ENCODE measurements at places on chromosomes 7 and 10. TPM values are rescaled to one million over a fixed set of nuclear protein-coding genes. Genes with fewer than 3 reads are reported as not detected.

Gene POMZP3
- total RNA-seq = 10.9 TPM

Gene KIF11
- 25.9 TPM for total RNA-seq

Gene ZNRF2
- 14.4 TPM for total RNA-seq

DNA sequence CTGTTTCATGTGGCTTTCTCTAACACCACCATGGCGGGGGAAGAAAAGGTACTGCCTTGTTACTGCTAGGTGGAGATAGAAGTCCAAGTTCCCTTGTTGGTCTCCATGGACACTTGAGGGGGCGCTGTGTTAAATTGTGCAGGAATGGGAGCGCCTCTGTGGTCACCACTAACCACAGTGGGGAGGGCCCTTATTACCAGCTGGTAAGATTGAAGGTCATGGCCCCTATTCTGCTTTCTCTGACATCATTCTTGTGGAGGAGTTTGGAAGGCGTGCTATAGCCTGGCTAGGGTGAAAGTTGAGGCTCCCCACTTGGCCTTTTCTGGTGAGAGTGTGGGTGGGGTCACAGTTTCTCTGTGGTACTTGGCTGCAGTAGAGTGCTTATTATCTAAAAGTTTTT is 14.9 kb upstream of the MXI1 start:
- no peak for DNase-seq

DNA sequence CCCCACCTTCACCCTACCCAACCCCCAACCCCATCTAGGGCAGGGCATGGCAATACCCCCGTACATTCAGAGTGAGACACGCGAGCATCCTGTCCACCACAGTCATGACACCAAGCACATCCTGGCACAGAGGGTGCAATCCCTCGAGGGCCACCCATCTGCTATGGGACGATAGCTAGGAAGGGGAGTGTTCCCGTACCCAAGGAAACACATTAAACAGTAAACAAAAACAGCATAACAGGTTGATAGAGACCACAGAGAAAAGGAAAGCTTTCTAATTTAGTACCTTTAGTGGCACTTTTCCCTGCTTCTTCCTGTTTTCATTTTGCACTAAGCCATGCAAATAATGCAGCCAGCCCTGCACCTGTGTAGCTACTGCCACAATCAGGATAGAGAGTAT is 2.3 kb upstream of the SMKR1 start:
- no peak for DNase-seq

DNA sequence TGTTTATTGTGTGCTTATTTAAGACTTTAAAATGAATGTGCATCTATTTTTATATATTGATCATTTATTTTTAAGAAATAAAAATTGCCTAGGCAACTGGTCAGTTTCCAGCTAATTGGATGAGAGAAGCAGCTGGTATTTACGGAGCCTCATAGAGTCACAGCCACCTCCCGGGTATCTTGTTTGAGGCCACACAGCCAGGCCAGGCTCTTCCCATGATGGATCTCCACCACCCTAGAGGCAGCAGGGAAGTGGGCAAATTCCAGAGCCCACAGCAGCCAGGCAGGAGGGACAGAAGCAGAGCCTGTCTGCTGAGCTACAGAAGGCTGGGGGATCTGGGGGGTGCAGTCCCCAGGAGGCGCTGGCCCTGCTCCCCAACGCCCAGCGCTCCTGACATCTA is 61.6 kb downstream of the CLEC2L start:
- DNase-seq = no peak

DNA sequence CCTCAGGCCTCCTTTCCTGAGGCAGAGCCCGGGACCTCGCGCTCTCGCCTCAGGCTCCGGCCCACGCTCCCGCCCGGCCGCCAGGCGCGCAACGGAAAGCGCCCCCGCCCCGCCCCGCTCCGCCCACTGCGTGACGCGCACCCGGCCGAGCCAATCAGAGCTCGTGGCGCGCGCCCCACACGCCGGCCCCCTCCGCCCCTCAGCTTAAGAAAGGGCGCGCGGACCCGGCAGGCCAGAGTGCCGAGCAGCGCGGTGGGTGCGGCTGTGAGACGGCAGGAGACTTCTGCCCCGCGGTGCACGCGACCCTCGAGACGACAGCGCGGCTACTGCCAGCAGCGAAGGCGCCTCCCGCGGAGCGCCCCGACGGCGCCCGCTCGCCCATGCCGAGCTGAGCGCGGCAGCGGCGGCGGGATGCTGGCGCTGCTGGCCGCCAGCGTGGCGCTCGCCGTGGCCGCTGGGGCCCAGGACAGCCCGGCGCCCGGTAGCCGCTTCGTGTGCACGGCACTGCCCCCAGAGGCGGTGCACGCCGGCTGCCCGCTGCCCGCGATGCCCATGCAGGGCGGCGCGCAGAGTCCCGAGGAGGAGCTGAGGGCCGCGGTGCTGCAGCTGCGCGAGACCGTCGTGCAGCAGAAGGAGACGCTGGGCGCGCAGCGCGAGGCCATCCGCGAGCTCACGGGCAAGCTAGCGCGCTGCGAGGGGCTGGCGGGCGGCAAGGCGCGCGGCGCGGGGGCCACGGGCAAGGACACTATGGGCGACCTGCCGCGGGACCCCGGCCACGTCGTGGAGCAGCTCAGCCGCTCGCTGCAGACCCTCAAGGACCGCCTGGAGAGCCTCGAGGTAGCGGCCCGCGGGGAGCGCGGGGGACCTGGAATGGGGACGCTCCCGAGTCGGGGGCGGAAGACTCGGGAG is at the start of gene NPTX2:
TSS of gene NPTX2 (plus strand) at position 235 of the 909 bp plus-strand sequence. CDS start at position 412, 177 bp downstream.
- DNase-seq = peak; percentile 41
